ENCODE measurements at places on chromosomes 6 and 20.

- DNase-seq = no peak
Measured at GRCh38 chr6:48883116-48883515, 579.9 kb downstream of the MMUT start.

DNA sequence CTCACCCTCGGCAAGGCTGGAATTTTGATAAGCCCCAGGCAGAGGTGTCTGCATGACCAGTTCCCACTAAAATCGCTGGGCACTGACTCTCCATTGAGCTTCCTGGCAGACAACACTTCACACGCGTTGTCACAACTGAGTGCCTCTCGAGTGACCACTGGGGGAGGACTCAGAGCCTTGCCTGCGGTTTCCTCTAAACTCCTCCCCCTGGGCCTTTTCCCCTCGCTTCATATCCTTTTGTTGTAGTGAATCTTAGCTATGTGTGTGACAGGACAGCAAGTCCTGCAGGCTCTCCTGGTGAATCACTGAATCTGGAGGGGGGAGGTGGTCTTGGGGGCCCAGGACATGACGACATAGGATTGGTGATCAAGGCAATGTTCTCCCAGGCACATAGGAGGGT is 670.8 kb downstream of the PRKN start:
- DNase-seq = no peak

GRCh38 chr6:150691463-150691862 is 91.8 kb downstream of the PLEKHG1 start:
- DNase-seq = no peak

DNA sequence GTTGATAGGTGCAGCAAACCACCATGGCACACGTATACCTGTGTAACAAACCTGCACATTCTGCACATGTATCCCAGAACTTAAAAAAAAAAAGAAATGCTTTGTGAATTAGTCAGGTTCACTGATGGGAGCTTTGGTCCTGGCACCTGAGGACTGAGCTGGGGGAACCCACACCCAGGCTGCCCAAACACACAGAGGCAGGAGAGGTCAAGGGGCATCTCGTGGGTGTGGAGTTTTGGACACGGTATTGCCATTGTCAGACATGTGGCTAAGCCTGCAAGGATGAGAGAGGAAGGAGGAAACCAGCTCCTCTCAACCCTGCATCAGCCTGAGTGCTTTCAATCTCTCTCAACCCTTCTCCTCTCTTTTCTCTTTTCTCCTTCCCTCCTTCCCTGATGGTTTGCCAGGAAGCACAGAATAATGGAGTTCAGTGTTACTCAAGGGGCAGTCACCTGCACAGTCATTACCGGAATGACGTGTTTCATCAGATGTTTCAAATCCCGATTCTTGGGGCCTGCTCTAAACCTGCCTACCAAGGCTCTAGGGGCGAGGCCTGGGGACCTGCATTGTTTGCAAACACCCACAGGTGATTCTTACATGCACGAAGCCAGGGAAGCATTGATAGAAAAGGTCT is 89.9 kb upstream of the NEDD9 start:
- no peak for DNase-seq

GRCh38 chr6:37628611-37629320 is 68.9 kb downstream of the MDGA1 start:
- DNase-seq = no peak

DNA sequence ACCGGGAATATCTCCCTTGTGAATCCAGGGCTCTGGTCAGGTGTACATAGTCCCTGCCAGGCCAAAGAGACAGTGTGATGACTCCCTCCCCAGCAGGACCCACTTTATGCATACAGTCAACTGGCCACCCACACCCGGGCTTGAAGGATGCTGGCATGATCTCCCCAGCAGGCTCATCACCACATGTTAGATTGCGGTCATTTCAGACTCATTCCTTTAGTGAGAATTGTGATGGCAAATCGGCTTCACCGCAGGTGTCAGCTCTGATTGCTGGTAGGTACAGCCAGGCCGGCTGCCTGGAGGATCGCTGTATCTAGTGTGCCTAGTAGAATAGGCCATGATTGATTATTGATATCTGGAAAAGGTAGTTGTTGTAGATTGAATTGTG is 24.5 kb downstream of the CD83 start:
- no peak for DNase-seq

DNA sequence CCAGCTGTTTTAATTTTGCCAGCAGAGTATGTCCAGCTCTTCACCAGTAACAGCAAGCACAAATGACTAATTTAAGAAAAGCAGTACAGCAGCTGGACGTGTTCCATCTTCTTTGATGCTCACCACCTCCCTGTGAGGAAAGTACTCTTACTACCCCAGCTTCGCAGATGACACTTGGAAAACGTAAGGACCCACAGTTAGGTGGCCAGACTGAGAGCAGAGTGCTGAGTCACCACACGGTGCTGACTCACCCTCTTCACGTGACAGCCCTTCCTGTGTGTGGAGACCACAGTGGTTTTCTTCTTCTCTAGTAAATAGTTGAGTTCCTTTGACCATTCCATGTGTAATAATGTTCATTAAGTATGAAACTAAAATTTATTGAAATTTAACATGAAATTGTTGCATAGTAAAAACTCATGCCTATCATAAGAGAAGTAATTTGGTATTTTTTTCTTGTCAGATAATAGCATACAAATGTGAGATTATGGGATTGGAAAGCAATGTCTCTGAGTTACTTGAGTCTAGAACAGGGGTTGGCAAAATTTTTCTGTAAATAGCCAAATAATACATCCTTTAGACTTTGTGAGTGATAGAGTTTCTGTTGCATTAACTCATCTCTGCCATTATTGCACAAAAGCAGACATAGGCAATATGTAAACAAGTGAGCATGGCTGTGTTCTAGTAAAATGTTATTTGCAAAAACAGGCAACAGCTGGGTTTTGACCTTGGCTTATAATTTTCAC is 76.6 kb downstream of the SLX4IP start:
- DNase-seq = no peak

GRCh38 chr6:14282854-14283505 is 165.4 kb downstream of the CD83 start:
- DNase-seq = no peak

GRCh38 chr6:133542056-133542821 is 301.1 kb downstream of the EYA4 start:
- no peak for DNase-seq

DNA sequence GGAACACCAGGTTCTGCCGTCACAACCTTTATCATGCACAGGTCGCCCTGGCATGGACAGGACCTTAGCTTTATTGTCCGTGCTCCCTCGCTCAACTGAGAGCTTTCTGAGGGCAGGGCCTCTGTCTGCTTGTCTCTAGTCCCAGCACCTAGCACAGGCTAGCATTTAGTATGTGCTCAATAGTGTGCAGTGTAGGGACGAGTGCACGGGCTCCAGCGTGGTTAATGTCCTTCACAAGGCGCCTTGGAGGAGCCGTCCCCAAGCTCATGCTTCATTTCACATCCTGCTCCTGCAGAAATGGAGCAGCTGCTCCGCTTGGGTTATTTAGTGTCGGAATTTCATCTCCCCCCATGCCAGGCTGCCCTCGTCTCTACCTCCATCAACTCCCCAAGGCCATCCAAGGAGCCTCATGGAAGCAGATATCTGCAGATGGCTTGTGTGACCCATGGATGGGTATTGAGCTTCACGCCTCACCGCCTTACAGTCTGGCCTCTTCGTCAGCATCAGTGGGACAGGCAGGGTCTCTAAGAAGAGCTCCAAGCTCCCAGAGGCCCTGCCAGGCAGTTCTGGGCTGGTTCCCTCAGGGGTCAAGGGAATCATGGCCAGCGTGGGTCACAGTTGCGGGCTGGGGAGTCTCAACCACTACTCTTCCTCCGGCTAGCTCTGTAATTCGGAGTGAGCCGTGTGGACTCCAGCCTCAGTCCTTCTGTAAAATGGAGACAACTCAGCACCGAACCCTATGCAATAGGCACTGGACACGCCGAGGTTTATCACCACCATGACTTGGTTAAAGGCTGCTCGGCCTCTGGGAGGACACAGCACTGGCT is 60.8 kb upstream of the APCDD1L start:
- no peak for DNase-seq

DNA sequence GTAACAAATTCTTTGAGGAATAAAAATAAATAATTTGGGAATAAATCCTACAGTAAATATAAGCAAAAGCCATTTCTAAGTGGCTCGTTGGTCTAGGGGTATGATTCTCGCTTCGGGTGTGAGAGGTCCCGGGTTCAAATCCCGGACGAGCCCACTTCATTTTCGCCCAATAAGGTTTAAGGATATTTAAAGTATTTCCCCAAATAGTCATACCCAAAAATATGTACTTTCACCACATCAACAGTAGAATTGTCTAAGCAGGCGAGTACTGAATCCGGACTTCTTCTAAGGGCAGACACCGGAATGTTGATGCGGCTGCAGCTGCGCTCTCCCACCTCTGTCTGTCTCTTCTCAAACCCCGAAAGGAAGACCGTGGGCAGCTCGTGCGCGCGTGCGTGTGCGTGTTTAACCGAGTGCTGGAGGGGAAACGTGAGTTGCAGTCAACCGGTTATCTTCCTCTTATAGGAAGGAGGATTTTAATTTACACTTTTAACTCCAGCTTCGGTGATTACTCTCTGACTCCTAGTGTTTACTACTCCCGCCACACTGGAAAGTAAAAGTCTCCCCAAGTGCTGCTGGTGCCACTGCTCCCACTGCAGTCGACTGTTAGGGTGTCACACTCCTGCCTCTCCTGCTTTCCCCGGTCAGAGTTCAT is 155.7 kb upstream of the PRSS16 start:
- DNase-seq = no peak

- no peak for DNase-seq
Measured at GRCh38 chr20:31607640-31608250, 2.7 kb downstream of the ID1 start.

DNA sequence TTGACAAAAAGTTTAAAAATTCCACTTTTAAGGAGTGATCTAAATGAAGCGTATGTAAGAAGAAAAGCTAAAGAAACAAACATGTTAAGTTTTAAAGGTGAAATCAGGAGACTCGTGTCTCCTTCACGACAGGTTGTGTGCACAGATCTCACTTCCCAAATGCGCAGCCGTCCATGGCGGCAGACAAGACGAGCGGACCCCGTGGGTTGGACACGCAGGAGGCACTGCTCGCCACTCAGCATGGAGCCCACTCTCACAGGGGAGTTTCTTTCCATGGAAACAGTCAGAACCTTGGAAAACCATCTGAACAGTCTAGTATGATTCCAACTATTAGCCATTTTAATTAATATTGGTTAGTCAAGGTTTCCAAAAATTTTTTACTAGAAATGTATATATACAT is 48.9 kb downstream of the WDR27 start:
- DNase-seq = no peak

DNA sequence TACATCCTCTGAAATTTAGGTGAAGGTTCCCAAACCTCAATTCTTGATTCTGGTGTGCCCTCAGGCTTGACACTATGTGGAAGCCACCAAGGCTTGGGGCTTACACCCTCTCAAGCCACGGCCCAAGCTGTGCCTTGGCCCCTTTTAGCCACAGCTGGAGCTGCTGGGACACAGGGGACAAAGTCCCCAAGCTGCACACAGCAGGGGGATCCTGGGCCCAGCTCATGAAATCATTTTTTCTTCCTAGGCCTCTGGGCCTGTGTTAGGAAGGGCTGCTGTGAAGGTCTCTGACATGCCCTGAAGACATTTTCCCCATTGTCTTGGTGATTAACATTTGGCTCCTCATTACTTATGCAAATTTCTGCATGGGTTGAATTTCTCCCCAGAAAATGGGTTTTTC is 37.3 kb upstream of the BACH2 start:
- DNase-seq = no peak

GRCh38 chr6:133804265-133804664 is 84.6 kb upstream of the TCF21 start:
- DNase-seq = no peak

- no peak for DNase-seq
Measured at GRCh38 chr6:26159357-26160273, 72.4 kb downstream of the HFE start.

- no peak for DNase-seq
Measured at GRCh38 chr6:24775520-24776058, 852 bp downstream of the GMNN start.

DNA sequence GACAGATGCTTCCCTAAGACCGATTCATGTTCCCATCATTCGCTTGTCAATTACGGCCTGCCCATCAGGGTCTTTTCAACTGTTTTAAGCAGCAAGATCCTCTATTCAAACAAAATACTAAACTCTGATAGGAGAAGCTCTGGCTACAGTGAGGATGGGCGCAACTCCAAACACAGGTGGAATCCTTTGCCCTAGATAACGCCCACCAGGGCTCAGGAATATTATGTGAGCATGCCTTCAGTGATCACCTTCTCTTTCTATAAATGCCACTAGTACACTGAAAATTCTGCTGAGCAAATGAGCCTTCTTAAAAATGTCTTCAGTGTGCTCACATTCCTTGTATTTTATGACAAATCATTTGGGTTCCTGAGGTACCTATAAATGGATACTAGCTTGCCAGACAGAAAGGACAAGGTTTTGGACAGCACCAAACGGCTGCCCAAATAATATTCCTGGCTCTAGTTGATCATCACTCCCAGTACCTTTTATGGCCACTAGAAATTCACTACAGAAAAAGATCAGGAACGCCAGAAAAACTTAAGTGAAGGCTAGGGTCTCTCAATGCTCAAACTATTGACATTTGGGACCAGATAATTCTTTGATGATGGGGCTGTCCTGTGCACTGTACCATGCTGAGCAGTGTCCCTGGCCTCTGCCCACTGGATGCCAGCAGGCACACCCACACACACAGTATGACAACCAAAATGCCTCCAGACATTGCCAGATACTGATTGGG is 13.1 kb downstream of the ZNF217 start:
- DNase-seq = no peak

GRCh38 chr20:34715384-34715783 is 11.2 kb downstream of the TP53INP2 start:
- no peak for DNase-seq

GRCh38 chr6:3650076-3650958 is 101.2 kb downstream of the PXDC1 start:
- DNase-seq = no peak

GRCh38 chr6:25462235-25462897 is 183.2 kb downstream of the CARMIL1 start:
- DNase-seq = no peak

- DNase-seq = no peak
Measured at GRCh38 chr20:12687476-12687875, 321.3 kb upstream of the SPTLC3 start.

- DNase-seq = no peak
Measured at GRCh38 chr20:37305079-37305478, 15.6 kb downstream of the MANBAL start.

- DNase-seq = no peak
Measured at GRCh38 chr6:30495993-30496392, 6.7 kb downstream of the HLA-E start.
